ENCODE measurements at places on chromosomes 1 and 21.

DNA sequence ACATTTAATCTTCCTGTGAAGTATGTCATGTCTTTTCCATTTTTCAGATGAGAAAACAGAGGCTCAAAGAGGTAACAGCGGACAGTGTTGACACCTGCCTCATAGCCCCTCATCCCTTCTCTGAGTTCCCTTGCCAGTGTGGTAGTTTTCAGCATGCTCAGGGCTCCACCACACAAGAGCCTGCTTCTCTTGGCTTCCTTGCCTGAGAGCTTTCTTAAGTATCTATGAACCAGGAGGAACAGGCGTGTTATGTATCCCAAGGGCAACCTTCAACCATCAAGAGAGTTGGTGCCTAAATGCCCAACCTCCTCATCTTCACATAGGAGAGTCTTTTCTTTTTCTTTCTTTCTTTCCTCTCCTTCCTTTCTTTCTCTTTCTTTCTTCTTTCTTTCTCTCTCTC lies 5.9 kb upstream of the PAFAH2 start:
- DNase-seq = no peak

DNA sequence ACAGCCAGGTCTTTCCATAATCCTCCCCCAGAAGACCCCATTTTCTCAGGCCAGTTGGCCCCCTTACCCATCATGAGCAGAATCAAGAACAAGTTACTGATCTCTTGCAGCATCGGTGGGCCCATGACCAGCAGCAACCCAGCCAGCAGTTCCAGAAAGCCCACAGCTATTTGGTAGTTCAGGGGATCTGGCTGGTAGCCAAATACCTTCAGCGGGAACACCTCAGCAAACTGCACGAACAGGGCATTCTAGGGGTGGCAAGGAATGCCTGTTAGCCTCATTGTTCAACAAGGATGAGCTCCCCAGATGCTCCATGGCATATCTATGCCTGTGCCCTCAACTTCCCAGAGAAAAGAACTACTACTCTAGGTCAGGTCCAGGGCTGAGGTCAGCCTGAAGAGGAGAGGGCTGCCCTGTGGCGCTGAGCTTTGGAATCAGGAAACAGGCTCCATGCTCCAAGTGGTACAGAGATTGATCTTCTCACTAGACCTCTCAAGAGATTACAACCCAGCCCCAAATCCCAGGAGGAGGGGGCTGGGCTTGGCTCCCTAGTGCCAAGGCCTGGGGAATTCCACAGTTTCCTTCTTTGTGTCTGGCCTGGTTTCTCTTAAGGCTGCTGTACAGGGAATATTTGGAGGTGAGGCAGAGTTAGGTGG lies 1.3 kb downstream of the TMEM35B start:
- no peak for DNase-seq

GRCh38 chr21:31688603-31689368 lies 29.3 kb downstream of the SOD1 start:
- no peak for DNase-seq

- DNase-seq = no peak
These were observed 269.0 kb upstream of the PRMT6 start for GRCh38 chr1:106787520-106787919.

- no peak for DNase-seq
These were observed at the start of gene EDN2 for GRCh38 chr1:41484402-41485241. EDN2 (minus strand) TSS chr1:41484683; CDS start chr1:41484601, 82 bp downstream.

DNA sequence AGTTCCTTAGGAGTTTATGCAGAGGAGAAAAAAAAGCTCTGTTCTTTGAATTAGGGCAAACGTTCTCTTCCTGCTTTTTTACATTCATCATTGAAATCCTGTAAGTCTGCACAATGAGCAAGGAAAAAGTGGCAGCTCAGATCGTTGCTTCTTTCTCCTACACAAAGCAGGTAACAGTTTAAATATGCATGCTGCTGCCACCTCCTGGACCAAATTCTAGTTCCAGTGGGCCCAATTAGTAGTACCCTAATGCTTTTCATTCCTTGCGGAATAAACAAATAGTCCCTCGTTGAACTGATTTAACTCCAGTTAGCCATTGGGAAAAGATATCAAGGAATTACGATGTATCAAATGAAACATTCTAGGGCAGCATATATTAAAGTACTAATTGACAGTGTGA lies 20.1 kb downstream of the YTHDF2 start:
- no peak for DNase-seq

DNA sequence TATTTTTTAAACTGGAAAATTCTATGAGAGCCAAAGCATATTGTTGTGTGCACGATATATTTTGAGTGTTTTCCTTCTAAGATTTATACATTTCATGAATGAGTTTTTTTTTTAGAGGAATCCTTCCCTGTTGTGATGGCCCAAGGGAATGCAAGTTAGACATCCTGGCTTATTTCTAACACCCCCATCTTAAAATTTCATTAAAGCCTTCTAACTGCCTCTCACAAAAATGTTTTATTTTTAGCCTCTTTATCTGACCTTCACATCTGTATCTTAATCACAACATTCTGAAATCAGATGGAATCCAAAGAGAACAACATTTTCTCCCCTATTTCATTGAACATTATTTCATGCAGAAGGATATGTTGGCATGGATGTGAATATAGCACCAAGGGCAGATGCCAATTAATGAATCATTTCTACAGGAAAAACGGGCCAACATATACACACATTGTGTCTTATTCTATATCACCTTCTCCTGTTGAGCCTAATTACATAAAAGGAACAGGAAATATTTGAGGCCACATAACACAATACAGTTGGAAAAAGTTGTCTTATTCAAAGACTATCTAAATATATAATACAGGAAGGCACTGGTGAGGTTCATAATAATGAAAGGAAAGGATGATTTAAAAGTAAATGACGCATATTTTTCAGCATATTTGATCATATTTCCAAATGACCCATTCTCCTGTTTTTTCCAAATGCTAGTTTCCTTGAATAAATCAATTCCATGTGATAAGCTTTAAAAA lies 455.5 kb downstream of the TTLL7 start:
- DNase-seq = no peak

DNA sequence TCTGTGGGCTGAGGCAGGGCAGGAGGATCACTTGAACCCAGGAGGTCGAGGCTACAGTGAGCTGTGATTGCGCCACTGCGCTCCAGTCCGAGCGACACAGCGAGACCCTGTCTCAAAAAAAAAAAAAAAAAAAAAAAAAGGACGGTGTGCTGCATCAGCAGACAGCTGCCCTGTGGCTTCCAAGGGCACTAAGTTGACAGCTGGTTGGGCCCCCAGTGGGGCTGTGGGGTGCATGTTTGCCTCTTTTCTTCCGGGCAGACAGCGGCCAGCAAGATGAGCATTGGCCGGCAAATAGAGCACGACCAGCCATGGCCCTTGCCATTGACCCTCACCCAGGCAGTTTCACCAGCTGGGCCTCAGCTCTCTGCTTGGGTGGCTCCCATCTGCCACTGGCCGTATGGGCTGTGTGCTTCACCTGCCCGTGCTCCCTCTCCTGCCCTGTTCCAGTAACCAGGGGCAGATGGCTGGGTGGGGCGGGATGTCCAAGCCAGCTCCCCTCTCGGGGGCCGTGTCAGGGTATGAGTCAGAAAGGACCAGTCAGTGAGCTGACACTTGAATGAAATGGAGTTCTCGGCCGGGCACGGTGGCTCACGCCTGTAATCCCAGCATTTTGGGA lies 12.3 kb upstream of the SLC25A34 start:
- DNase-seq = no peak

DNA sequence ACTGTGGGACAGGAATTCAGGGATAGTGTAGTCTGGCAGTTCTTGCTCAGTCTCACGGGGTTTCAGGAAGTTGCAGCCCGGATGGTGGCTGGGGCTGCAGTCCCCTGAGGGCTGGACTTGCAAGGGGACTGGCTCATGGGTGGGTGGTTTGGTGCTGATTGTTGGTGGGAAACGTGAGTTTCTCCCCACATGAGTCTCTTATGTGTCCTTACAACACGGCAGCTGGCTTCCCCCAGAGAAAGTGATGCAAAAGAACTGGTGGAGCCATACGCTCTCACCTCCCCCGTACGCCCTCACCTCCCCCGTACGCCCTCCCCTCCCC lies 64.9 kb downstream of the EVA1C start:
- DNase-seq = no peak

DNA sequence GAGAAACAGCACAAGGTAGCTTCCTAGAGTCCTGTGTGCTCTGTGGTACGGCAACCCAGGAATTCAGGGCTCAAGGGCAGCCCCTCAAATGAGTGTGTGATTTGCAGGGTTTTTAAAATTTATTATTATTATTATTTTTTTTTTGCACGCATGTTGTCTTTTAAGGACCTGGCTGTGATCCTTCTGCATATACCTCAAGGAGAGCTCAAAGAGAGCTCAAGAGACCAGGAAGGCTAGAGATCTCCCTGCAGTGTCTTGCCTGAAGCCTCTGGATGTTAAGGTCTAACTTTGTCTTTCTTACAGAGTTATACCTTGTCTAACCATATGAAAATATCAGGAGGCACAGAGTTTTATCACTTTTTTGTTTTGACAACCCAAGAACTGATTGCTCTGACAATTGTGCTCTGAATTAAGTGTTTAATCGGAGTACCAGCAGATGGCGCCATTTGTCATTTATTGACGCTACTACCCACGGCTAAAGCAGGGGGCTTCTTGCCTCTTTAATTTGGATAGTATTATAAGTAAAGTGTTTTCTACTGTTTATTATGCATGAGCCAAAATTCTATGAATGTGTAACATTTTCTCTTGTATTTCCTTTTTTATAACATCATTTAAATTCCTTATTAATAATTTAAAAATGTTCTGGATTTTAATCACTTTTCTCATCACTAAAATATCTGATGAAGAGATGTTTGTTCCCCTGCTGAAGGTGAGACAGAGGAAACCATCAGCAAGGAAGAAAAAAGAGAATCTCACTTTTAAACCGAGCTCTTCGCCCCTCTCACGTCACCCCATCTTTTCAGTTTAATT lies 35.8 kb upstream of the LMO4 start:
- peak; percentile 55 for DNase-seq

- DNase-seq = no peak
These were observed 79.3 kb upstream of the ATF3 start for GRCh38 chr1:212529211-212529741.

DNA sequence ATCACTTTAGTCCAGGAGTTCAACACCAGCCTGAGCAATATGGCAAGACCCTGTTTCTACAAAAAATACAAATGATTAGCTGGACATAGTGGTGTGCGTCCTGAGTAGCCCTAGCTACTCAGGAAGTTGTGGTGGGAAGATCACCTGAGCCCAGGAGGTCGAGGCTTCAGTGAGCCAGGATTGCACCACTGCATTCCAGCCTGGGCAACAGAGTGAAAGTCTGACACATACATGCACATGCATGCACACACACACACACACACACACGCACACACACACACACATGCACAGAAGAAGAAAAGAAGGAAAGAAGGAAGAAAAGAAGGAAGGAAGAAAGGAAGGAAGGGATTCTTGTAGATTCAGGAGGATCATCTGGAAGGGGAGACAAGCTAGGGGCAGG lies 104.4 kb upstream of the USP25 start:
- no peak for DNase-seq

DNA sequence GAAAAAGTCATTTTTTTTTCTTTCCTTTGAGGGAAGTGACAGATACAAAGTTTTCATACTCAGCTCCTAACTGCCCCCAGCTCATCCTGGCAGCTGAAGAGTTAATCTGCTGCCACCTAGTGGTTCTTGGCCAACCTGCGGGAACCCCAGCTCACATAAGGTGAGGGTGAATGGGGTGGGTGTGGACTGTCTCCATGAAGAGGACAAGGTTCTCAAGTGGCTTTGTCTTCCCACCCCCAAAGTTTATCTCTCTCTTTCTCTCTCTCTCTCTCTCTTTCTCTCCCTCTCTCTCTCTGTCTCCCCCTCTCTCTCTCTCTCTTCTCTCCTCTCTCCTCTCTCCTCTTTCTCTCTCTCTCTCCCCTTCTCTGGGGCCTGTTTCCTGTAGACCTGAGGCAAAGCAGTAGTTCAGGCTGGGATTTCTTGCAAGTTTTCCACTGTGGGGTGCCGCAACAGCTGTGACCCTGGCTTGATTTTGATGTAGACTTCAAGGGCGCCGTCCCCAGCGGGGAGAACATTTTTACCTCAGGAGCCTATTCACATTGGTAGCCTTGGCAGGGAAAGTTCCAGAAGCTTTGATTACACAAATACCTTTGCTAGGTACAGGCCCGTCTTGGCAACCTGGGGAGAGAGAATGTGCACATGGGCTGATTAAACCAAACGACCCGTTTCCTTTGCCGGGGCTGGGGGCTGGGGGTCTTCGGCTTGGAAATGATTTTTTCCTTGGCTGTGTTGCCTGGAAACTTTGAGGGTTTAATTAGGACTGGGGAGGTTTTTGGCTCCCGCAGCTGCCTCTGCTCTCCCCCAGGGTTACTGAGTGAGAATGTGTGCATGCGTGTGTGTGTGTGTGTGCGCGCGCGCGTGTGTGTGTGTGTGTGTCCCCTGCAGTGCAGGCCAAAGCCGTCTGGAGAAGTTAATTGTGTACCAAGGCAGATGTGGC lies 135.9 kb downstream of the TM2D1 start:
- peak; percentile 66 for DNase-seq

DNA sequence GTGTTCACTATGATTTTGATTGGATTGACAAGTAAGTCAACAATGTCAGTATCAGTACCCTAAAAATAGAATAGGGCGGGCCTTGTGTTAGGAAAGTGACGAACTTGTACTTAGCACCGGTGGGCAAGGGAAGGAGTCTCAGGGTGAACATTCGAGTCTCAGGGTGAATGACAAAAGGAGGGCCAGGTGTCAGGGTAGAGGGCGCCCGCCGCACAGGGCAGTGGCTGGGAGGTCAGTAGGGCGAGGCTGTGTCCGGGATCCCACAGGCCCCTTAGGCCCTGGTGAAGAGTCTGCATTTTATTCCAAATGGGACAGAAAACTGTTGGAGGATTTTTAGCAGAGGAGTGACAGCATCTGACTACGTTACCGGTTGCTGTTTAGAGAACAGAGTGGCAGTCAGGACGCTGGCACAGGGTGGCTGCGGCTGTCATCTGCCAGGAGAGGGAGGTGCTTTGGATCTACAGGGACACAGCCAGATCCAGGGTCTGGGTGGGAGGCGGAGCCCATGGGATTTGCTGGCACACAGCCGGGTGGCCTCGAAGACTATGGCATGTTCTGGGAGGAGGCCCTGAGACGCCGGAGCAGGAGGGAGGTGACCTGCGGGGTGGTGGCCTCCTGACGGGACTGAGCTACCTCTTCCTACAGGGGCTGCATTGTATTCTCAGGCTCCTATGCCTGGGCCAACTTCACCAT lies 11.0 kb downstream of the AGTRAP start:
- DNase-seq = no peak

DNA sequence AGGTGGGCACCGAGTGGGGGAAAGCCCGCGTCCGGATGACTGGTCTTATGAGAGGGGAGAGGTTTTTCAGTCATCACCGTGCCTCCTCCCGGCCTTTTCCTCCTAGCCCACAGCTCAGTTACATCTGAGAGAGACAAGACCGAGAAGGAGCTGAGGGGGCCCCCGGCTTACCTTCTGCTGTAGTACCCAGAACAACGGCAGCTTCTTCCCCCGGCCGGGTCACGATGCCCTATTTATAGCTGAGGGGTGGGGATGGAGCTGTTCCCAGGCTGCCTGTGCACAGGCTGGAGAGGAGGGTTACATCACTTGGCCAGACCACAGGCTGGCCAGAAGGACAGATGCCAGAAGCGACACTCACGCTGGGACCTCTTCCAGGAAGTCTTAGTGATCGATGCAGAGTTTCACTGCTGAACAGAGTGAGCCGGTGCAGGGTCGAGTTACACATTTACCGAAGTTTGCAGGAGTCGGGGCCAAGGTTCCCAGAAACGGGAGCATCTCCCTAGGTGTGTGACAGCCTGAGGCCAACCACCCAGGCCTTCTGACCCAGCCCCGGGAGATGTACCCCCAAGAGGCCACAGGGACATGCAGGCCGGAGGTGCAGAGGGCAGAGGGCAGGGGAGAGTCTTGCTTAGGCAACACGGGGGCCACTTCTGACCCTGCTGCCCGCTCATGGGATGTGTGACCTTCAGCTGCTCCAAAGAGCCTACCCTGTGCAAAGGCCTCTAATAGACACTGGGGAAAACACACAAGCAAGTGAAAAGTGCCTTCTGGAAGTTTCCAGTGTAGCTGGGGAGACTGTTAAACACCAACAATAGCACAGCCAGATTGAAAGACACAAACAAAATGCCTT lies at the start of gene AGT:
AGT (minus strand) TSS at position 208 of the 850 bp plus-strand sequence. CDS start 3,299 bp downstream, outside the sequence.
- DNase-seq = peak; percentile 49
